ENCODE measurements at places on chromosomes 6 and 20.

DNA sequence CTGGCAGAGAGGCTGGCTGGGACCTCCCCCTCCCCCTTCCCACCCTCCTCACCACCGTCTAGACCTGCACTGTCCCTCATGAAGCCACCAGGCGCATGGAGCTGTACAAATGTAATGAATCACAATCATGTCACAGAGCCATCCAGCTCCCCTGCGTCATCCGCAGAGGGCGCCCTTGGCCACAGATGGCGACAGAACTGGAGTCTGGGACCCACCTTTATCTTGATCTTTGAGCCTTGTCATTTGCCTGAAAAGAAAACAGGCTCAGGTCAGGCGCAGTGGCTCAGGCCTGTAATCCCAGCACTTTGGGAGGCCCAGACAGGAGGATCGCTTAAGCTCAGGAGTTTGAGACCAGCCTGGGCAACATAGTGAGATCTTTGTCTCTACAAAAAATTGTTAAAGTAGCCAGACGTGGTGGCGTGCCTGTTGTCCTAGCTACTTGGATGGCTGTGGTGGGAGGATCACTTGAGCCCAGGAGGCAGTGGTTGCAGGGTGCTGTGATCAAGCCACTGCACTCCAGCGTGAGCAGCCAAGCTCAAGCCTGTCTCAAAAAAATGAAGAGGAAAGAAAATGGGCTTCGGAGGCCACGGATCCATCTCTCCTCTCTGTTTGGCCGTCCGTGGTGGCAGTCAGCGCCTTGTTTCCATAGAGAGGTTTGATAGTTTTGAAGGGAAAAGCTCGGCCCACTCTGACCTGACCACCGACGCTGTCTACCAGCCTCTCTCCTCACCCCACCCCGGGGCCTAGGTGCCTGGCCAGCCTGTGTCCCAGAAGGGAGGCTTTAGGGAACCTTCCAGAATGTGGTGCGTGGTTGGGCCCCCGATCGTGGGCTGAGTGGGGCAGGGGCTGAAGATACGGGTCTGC is 6.2 kb downstream of the COL9A3 start:
- no peak for DNase-seq

GRCh38 chr20:32709632-32710121 is 33.6 kb downstream of the COMMD7 start:
- DNase-seq, result no peak

DNA sequence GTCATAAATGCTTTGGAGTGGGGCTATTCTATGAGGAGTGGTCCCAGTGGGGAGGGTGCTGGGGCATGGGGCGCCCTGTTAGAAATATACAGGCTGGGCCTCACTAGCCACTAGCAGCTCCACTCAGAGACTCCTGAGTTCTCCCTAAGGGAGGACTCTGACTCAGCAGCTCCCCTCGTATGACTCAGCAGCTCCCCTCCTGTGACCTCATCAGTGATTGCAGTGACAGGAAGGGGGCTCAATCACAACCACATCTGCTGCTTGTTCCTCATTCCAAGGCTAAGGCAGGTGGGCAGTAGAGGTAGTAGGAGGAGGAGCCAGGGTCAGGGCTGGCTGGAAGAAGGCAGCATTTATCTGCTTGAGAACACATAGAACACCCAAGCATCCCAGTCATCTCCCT is 73.7 kb downstream of the PRND start:
- no peak for DNase-seq

DNA sequence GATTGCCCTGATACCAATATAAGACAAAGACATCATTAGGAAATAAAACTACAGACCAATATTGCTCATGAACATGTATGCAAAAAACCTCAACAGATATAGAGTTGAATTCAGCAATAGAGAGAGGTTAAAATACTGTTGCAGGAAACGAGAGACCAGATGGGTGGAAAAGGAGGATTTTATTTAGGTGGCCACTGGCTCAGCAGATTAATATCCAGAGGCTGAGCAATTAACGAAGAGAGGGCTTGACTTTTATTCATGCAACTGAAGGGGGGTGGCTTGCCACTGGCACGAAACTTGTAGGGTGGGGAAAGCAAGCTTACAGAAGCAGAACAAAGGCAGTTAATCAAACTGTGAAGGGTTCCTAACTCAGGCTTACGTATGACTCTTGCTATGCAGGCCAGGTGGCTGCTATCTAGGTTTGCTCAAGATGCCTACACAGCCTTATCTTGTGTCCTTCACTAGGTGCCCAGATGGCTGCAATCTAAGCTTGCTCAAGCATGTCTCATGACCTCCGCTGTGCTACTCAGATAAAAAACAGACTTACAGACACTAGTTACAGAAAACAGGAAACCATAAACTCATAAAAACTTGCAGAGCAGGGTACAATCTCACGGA is 126.4 kb downstream of the MMUT start:
- no peak for DNase-seq

- no peak for DNase-seq
Measured at GRCh38 chr20:54356801-54357200, 118.6 kb upstream of the DOK5 start.

DNA sequence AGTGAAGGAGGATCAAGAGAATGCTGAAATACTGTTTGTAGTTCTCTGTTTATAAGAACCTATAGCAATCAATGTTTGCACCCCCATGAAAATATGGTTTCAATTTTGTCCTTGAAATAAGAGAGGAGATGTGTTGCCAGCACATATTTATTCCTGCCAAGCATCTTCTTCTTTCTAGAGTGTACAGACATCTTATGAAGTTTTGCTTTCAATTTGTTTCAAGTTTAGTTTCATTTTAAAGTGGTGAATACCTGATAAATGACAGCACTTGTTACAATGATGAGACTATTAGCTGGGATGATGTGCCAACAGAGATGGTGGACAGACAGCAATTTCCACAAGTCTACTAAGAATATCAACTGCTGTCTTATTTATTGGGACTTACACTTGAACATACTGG is 39.2 kb upstream of the CENPW start:
- no peak for DNase-seq

GRCh38 chr6:144353871-144354314 is 68.8 kb downstream of the UTRN start:
- no peak for DNase-seq

- no peak for DNase-seq
Measured at GRCh38 chr6:45118754-45119153, 209.4 kb upstream of the RUNX2 start.

- DNase-seq, result no peak
Measured at GRCh38 chr20:25459111-25459830, 51.8 kb downstream of the GINS1 start.

- DNase-seq, result no peak
Measured at GRCh38 chr20:22583773-22584521, 425 bp downstream of the FOXA2 start.

DNA sequence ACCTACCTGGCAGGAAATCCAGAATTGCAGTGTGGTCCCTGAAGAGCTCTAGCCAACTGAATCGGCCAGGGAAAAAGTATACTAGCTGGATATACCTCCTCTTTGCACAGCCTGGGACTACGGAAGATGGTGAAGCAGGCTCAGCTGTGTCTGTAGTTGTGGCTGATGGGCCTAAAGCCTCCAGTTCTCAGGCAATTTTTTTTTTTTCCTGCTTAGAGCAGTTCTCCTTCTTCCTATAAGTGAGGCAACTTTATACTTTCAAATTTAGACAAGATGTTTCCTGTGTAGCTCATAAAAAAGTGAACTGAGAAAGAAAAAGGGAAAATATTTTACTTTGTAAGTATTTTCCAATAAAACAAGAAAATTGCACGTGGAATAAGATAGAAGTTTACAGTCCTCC is 172.9 kb downstream of the CARMIL1 start:
- DNase-seq, result no peak

DNA sequence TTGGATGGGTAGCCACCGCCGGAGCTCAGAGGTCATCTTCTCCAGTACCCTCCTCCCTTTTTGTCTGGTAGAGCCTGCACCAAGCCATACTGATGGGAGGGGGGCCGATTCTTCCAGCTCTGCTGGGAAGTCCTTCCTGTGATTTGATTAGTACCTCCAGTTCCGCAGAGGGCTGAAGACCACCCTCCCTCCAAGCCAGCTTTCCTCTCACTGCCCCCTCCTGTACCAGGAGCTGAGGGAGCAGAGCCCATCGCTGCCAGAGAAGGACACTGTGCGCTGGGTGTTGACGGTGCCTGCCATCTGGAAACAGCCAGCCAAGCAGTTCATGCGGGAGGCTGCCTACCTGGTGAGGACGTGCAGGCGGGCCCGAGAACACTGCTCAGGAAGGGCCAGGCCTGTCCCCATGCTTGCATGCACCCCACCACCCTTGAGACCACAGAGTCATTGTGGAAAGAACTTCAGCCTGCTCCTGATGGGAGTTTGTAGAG is 13.2 kb downstream of the HSPA12B start:
- DNase-seq, result no peak

GRCh38 chr20:3672547-3673171 is 9.2 kb downstream of the ADAM33 start:
- DNase-seq, result no peak

DNA sequence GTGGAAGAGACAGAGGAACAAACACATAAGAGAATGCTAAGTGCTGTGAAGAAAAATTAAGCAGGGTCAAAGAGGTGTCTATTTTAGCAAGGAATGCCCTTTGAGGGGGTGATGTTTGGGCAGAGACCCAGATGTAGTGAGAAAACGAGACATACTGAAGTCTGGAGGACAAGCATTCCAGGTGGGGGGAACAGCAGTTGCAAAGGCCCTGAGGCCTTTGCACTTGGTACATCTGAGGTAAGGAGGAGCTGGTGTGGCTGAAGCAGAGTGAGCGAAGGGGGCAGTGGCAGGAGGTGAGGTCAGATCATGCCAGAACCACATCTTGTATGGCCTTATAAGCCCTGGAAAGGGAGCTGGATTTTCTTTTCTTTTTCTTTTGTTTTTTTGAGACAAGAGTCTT is 6.2 kb upstream of the GDF5 start:
- no peak for DNase-seq

All from stimulated activated CD4-positive, alpha-beta T cell treated with anti-CD3 and anti-CD28 coated beads, TNF-alpha, amount 100 ng/mL, for 4 hours (primary cell).